Stomach (tissue), 19 donors: ENCODE measurements at places on chromosomes 11 and 22. TPM values are rescaled to one million over a fixed set of nuclear protein-coding genes. Genes with fewer than 3 reads are reported as not detected.

The ELFN2 gene
- total RNA-seq = not detected

GRCh38 chr11:82980292-82980691 is 78.8 kb downstream of the DDIAS start:
- DNase-seq = no peak

The TENM4 gene
- total RNA-seq = 13.2 TPM

GRCh38 chr11:15969281-15969680 is 387.1 kb downstream of the SOX6 start:
- peak; percentile 86 for DNase-seq

GRCh38 chr11:116492600-116492999 is 280.2 kb downstream of the BUD13 start:
- DNase-seq = no peak

GRCh38 chr22:26740253-26740652 is 82.9 kb downstream of the MIAT start:
- DNase-seq = no peak

The YPEL4 gene
- total RNA-seq = not detected

DNA sequence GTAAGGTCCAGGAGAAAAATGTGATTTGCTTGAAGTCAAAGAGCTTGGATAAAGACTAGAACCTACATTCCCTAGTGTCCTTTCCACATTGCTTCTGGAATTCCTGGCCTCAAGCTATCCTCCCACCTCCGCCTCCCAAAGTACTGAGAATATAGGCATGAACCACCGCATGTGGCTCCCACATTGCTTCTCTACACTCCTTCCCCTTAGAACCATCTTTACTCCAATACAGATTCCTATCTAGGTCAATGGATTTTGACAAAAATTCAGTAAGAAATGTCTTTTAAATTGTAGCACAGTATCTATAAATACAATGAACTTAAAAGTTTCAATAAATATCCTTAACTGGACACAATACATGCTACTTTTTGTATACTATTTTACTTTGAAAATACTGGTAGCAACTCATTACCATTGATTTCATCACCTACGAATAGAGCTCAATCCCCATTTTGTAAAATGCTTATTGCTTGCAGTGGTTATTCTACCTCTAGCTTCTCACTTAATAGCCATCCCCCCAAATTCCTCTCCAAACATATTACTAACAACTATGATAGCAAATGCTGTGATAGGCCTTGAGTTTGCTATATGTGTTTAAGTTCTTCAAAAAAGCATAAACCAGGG is 53.4 kb downstream of the GAB2 start:
- no peak for DNase-seq

GRCh38 chr11:85495918-85496317 is 131.2 kb downstream of the DLG2 start:
- no peak for DNase-seq

GRCh38 chr11:257766-258493 is 20.3 kb upstream of the NLRP6 start:
- no peak for DNase-seq

DNA sequence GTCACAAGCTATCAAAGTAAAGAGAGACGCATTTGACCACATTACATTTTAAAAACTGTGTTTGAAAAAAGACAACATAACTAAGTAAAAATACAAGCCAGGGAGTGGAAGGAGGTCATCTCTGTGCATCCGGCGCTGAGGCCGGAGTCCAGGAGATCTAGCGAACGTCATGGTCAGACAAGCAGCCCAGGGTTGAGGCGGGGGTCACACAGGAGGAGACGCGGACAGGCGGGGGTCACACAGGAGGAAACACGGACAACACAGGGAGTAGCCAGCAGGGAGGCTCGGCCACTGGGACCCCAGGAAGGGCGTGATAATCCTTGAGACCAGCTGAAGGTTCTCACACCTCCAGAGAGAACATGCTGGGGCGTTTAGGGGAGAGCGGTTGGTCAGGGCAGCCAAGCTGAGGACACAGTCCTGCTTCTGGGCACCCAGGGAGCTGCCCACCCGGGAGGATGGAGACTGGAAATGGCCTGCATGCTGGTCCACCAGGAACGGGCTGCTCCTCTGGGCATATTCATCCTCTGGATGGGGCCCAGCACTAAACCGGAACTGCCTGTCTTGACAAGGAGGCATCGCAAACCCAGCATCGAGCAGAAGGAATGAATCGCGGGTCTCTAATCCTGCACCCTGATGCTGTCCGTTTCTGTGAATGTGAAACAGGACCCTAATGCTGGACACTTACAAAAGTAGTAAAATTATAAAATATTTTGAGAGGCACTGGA is 40.9 kb upstream of the MUC5AC start:
- no peak for DNase-seq

The GGT1 gene
- total RNA-seq = 17.4 TPM

DNA sequence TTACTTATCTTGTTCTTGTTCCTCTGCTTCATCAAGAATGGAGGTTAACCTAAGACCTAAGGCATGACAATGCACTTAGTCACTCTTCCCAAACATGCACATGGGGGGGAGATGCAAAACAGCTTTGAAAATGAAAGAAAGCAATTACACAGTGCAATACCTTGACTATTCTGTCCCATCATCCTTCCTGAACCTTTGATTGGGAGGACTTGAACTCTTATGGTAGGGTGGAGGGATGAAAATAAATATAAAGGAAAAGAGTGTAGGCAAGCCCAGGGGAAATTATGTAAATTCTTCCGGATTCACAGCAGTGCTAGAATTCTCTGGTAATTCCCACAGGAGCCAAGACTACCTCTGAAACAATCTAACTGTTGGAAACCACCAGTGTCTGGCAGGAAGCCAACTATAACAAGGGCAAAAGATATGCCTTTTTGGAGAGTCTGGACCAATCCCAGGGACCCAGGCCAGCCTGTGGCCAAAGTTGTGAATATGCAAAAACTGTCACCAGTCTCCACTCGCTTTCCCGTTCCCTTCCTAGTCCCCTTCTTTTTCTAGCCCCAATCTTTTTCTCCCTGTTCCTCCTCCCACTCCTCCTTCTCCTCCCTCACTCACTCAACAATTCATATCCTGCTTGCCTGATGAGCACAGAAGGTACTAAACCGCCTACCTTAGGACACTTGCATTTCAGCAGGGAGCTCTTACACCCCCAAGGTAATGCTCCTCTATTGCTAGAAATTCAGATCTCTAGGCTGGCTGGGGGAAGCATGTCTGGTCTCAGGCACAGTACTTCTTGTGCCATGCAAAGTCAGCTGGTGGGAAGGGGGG is 2.5 kb upstream of the RCN1 start:
- peak; percentile 73 for DNase-seq

GRCh38 chr11:11966826-11967668 is 41.4 kb downstream of the DKK3 start:
- peak; percentile 83 for DNase-seq

- DNase-seq = peak; percentile 88
Observed at GRCh38 chr11:44538375-44539054, 26.9 kb upstream of the CD82 start.

The DLAT gene
- 20.0 TPM for total RNA-seq

GRCh38 chr11:12961615-12962014 is 47.5 kb upstream of the RASSF10 start:
- DNase-seq = no peak

The INS gene
- not detected for total RNA-seq

GRCh38 chr11:87173185-87174039 is 135.7 kb downstream of the TMEM135 start:
- DNase-seq = no peak

DNA sequence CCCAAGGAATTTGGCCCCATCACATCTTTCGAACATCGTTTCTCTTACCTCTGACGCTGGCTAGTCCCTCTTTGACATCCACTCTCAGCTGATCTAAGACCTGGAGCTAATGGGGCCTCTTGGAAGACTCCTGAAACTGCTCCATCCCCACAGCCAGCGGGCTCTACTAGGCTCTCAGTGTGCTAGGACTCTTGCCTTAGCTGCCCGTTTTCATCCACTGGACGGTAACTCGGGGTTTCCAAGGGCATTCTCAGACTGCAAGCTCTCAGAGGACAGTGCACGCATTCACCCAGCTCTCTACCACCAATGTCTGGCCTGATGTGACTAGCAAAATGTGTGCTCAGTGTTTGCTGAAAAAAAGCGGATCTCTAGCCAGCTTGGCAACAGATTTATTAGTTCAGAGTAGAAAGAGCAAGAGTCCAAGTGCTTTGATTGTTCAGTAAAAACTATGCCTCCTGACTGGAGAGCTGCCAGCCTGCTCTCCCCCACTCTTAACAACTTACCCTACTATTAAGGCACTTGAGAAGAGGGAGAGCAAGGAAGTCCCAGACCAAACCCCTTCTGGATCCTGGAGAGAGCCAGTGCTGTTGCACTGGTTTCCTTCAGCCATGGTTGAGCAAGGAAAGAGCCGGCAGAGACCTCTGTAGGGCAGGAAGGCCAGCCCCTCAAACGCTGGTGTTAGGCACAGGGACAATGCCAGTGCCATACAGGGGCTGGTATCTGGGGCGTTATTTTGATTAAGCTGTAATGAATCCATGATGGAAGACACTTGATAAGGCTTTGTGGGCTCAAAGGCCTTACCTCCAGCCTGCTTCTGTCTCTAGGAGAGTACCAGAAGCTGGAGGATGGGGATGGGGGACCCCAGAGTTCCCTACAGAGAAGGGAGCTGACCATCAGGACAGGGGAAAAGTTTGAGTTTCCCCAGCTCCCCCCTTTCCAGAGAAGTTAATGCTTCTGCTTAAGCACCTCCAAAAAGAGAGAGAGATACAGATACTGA is 9.2 kb downstream of the RELA start:
- DNase-seq = peak; percentile 77

GRCh38 chr22:31085493-31085824 is 4.3 kb downstream of the SMTN start:
- peak; percentile 79 for DNase-seq

The LGALS1 gene
- total RNA-seq = 460 TPM

- no peak for DNase-seq
Observed at GRCh38 chr22:17753401-17753989, 20.8 kb downstream of the BID start.

- DNase-seq = no peak
Observed at GRCh38 chr11:64353715-64354506, 5.1 kb upstream of the RPS6KA4 start.

The VPREB3 gene
- not detected for total RNA-seq
